ENCODE measurements at places on chromosomes 12 and 14.

DNA sequence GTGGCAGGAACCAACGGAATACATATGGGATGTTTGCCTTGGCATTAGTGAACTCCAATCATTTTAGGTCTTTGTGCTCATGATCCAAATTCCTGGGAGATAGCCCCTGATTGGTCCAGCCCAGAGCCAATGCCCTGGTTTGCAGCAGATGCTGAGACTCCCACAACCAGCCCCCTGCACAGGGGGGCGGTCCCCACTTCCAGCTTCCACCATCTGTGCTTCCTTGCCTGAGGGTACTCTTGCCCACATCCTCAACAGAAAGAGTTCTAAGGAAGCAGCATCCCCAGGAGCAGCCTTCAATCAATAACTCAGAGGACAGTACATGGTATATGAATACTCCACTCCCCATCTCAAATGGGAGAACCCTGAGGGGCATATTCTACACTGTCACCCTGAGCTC lies 39.7 kb upstream of the FICD start:
- no peak for DNase-seq

GRCh38 chr12:2559931-2560330 lies 234.8 kb upstream of the FKBP4 start:
- no peak for DNase-seq

GRCh38 chr12:53324113-53324778 lies 2.8 kb upstream of the AAAS start:
- DNase-seq, result no peak

GRCh38 chr14:59215322-59215721 lies 26.9 kb downstream of the DAAM1 start:
- no peak for DNase-seq

- DNase-seq, result no peak
These were observed 87.0 kb downstream of the IRF2BPL start for GRCh38 chr14:76941544-76941943.

DNA sequence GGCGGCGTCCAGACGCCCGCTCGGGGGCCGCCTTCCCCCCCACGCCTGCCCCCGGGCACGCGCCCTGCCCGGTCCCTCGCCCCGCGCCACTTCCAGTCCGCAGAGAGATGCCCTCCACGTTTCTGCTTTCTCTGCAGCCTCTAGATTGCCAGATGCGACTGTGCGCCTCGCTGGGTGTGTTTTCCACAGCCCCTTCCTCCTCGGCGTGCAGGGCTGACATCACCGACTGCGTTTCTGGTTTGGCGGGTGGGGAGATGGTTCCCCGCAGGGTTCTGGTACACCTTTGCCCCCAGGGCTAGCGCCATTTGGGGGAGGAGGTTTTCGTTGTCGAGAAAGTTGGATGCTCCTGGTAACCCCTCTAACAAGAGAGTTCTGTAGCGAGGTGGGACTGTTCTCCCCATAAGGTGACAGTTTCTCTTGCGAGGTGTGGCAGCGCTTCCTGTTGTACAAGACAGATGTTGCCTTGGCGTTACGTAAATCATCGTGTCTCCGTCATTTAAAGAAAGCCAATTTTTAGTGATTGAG lies 1.5 kb downstream of the CALM1 start:
- DNase-seq, result peak; percentile 14

- no peak for DNase-seq
These were observed 200.8 kb downstream of the DUSP6 start for GRCh38 chr12:89151536-89151935.

DNA sequence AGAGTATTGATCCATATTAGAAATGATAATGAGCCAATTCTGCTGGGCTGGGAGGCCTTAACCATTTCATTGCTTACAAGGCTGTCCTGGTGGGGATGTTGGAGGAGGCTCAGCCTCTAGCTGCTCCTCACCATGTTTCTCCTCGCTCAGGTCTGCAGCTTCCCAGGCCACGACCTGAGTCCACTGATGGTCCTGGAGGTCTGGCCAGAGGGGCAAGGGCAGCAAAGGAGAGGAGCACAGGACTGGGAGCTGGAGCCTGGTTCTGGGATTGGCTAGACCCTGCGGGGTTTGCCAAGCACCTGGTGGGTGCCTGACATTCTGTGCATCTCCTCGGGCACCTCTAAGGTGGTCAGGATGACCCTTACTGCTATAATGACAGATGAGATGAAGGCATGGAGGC lies 92.6 kb downstream of the KIF26A start:
- DNase-seq, result no peak

DNA sequence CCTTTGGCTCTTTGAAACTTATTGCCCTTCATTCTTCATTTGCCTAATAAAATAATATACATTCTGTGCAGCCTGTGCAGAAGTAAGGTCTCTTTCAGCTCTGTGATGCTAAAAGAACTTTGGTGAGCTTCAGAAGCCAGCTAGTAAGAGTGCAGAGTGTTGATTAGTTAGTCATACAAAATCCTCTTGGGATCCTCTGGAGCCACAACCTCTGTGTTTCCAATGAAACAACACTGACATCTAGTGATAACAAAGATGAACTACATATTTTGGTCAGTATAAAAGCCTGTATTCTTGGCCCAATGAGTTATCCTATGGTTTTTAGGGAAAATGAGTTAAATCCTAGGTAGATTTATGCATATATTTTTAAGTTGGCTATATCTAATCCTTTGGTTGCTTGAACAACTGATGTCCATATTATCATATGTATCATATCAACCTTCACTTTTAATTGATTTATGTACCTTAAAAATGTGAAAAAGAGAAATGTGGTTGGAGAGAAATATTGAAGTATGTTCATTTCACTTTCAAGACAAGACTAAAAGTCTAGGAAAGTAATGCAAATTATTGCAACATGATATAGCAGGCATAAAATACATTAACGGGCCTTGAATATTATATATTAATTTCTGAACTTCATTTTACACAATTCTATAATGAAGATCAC lies 158.4 kb downstream of the KLHL28 start:
- DNase-seq, result peak; percentile 67

- no peak for DNase-seq
These were observed 18.7 kb upstream of the NOS1 start for GRCh38 chr12:117380083-117380482.

- no peak for DNase-seq
These were observed 24.7 kb downstream of the TMBIM6 start for GRCh38 chr12:49766115-49766455.

- DNase-seq, result no peak
These were observed 337.4 kb upstream of the RGS6 start for GRCh38 chr14:71594821-71595220.

DNA sequence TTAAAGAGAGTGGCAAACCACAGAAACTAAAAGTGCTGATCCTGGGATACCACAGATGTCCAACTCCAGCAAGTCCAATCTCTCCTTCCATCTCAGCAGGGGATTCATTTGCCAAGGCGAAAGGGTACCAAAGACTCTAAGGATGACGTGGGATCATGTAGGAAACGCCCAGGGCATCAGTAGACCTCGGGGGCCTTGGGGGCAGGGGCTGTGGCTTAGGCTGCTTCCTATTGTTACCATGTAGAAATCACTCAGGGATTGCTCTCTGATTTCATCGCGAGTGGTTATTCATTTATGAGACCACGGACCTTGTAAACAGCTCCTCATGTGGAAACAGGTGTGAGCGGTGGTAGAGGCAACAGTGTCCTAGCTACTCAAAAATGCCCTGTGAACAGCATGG lies 149.3 kb upstream of the FKBP4 start:
- no peak for DNase-seq

DNA sequence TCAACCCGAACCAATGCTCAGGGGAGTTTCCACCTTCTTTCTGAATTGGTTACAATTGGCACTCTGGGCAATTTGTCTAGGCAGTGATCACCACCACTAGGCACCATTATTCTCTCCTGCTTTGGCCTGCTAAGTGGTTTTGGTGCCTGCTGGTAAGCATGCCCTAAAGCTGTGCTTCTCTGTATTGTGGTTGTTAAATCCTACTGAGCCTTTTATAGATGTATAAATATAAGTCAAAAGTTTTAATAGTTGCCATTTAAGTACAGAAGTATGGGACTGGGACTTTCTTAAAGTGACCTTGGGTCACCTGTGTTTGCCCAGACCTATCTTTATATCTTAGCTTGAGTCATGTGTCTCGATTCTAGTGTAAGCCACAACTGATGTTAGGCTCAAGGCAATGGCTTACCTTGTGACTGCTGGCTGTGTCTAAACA lies 475.9 kb downstream of the SLC16A7 start:
- DNase-seq, result no peak

- DNase-seq, result no peak
These were observed 27.5 kb upstream of the HNF1A start for GRCh38 chr12:120950807-120951206.

DNA sequence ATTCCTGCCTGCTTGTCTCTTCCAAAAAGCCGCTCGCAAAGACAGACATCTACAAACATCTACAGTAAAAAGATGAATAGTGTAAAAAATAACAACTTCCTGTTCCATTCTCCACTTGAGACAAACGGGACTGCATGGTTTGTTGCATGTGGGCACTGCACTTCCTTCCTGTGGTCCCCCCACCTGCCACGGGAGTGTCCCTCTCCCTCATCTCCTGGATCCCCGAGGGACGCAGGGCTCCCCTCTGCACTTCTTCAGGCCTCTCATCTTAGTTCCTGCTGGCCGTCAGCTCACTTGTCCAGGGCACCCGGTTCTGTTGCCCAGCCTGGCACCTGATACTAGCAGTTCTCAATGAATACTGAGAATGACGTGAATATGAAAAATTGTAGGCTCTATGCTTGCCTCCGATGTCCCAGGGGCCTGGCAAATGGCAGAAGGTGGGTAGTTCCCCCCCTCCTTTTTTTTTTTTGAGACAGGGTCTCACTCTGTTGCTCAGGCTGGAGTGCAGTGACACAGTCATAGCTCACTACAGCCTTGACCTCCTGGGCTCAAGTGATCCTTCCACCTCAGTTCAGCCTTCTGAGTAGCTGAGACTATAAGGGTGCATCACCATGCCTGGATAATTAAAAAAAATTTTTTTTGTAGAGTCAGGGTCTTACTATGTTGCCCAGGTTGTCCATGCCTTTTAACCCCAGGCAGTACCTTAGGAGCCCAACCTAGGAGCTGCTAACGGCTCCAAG lies 3.5 kb upstream of the KLC1 start:
- DNase-seq, result no peak

DNA sequence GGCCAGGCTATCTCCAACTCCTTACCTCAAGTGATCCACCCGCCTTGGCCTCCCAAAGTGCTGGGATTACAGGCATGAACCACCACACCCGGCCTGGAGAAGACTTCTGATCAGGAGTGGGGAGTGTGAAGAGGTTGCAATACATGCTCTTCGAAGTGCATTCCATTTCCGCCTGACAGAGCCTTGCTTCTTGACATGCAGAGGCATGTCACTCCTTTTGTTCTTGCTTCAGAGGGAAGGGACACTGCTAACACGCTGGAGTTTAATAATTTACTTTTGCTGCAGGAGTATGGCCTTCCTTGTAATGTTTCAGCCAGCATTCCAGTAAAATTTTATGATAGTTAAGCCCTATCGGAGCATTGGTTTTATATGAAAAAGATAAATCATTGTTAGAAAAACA lies 74.9 kb downstream of the SLC25A47 start:
- peak; percentile 82 for DNase-seq

DNA sequence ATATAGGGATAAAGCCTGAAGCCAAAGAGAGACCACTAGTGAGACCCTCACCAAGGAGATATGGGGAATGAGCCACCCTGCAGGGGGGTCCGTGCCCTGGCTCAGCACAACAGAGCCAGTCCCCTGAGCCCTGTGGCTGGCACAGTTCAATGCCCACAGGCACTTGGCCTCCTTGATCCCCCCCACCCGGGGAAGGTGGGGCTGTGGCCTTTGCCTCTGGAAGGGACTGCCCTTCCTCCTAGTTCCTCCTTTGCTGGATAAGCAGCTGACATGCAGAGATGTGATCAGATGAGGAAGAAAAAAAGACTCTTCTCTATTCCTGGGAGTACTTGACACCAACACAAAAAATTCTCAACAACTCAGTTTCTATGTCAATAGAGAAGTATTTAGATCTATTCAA lies 19.9 kb downstream of the TTC7B start:
- DNase-seq, result no peak

DNA sequence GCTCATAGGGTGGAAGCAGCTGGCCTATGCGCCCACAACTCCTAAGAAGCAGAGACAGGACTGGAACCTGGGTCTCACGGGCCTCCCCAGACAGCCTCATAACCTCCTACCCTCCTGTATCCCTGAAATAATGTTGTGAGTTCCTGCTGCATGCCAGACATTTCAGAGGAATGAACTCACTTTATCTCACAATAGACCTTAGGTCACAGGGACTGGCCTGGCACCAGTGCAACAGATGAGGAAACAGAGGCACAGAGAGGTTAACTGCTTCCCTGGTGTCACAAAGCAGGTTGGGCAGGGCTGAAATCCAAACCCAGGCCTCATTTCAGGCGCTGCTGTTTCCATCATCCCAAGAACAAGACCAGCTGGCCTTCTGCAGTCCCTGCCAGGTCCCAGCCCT lies 5.3 kb downstream of the PHETA1 start:
- DNase-seq, result no peak

DNA sequence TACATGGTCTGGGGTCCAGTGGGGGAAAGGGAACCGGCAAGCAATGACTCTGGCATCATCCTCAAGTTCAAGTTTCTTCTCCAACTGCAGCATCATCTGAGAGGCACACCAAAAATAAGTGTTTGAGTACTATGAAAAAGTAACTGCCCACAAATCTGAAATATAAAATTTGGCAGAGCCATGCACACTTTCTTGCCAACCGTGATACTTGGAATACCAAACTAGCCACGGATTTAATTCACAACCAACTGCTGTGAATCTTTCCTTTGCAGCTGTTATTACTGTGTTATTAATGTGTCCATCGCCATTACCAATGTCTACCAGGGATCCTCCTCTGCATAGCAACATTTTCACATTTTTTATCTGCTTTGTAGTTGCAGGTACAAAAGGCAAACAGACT lies 74.6 kb downstream of the GXYLT1 start:
- DNase-seq, result no peak

- peak; percentile 47 for DNase-seq
These were observed 564 bp downstream of the ATXN3 start for GRCh38 chr14:92105893-92106142.

DNA sequence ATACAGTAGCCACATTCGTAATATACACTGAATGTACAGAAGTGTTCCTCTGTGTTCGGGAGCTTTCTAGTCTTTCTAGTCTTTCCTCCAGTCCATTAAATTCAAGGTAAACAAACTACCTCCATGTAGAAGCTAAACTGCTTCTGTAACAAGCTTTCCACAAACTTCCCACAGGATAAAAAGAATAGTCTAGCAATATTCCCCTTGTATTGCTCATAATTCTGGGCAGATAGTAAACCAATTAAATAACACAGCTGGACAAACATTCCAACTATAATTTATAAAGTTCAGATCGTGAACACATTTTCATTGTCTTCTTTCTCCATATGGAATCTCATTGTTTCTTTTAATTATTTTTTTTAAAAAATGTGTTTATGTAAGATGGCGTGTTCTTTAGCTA lies 307.2 kb downstream of the AEBP2 start:
- DNase-seq, result no peak

GRCh38 chr12:21607701-21608100 lies 3.1 kb upstream of the GYS2 start:
- no peak for DNase-seq

DNA sequence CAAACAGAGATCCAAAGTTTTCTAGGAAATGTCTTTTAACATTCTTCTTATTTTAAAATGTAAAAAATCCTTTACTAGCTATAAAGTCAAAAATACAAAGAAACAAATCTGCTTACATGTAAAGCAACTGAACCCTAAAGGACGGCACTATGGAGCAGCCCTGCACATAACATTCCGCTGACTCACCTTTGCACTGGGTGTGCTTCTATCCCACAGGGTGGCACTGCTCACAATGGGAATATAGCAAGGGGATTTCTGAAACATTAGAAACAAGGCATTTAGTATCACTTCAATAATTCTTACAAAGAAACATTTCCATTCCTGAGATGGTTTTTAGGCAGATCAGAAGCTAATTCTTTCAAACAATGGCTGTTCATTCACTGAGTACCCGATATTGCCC lies 94.3 kb downstream of the C12orf42 start:
- peak; percentile 76 for DNase-seq

Measured in LoVo (cell line).